NCI-H1694 treated with DMSO at 0.1 percent for 48 hours (cell line): ENCODE measurements at places on chromosomes 7 and 10.

- DNase-seq: no peak
Measured at GRCh38 chr10:93398528-93398927, 83.6 kb downstream of the MYOF start.

- DNase-seq: no peak
Measured at GRCh38 chr7:51270965-51271364, 45.6 kb downstream of the COBL start.

GRCh38 chr10:122665329-122665860 is 34.3 kb downstream of the C10orf120 start:
- no peak for DNase-seq

GRCh38 chr10:11483201-11484148 is 128.0 kb downstream of the USP6NL start:
- DNase-seq: no peak

GRCh38 chr7:137798073-137798763 is 48.6 kb downstream of the DGKI start:
- no peak for DNase-seq

GRCh38 chr10:52484206-52485065 is 170.4 kb downstream of the DKK1 start:
- DNase-seq: no peak
